ENCODE measurements at places on chromosomes 13 and 19.

- DNase-seq = no peak
Observed at GRCh38 chr19:49840736-49841249, 10.2 kb upstream of the PTOV1 start.

DNA sequence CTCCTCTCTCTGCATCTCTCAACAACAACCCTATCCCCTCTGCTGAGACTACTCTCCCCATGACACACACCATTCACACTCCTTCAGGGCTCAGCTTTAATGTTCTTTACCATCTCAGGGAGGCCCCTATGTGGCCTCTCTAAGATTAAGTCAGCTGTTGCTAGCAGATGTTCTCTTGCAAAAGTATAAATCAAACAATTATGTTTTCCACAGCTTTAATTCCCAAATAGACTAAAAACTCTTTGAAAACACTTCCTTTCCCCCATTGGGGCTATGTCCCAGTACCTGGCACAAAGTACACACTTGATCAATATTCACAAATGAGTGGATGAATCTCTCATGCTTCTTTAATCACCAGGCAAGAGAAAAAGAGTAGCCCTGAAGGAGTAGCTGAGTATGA, 5.1 kb downstream of the PEG3 start:
- no peak for DNase-seq

DNA sequence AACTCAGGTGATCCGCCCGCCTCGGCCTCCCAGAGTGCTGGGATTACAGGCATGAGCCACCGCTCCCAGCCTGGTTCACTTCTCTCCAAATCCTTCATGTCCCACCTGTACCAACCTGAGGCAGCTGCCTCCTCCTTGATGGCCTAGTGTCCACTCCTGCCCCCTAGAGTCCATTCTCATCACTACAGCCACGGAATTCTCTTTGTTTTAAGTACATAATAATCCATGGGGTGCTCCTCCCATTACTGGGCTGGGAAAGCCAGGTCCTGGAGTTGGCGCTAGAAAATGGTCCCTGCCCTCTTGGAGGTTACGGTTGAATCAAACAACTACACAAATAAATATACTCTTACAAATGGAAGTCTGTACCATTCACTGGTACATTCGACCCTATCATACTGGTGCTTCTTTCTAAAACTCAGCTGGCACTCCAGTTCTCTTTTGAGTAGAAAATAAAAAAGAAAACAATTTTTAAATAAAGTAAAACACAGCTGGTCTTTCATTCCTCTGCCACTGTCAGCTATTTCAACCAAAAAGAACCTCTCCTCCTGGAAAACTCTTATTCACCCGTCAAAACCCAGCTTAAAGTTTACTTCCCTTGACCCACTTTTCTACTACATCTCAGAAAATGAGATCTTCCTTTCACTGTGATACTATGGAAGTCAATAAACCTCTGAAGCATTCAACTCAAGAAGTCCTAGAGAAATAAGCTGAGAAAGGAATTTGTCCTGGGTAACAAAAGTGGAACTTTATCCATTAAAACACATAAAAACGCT, 22.4 kb upstream of the ARHGEF18 start:
- no peak for DNase-seq

GRCh38 chr13:29523199-29523961, 72.1 kb downstream of the SLC7A1 start:
- DNase-seq = peak; percentile 45

DNA sequence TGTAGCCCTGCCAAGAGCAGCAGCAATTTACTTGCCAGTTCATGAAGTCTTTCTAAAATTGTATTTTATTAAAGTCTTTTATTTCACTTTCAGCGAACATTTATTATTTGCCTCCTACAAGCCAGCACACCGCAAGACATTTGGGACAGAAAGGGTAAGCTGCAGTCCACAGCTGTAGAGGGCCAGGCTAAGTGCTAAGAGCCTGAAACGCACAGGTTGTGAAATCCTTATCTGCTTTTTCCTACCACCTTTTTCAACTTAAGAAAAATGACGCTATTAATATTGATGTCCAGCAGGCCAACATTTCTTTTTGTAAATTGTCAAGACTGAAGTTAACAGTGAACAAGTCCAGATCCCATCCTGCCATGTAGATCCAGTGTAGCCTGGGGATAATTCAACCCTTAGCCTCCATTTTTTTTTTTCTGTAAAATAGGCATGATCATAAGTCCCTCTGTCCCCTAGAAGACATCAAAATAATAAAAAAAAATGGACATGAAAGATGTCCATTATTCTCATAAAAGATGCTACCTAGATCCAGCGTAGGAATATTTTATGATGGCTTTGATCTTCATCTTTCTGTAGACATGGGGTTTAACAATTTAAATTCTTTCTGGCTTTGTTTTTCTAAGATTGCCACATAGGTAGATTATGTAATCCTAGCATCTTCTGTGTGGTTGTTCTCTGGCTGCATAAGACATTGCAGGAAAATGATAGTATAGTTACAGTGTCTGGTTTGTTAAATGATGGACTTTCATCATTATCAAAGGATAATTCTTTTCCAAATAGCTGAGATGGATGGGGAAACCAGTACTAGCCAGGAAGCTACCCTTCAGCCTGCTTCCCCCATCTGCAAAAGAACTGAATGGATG, 128.4 kb downstream of the SHISA2 start:
- DNase-seq = no peak

- DNase-seq = no peak
Observed at GRCh38 chr19:39190768-39191167, 6.0 kb upstream of the NCCRP1 start.

- DNase-seq = no peak
Observed at GRCh38 chr13:77544758-77545338, 9.3 kb downstream of the SCEL start.

DNA sequence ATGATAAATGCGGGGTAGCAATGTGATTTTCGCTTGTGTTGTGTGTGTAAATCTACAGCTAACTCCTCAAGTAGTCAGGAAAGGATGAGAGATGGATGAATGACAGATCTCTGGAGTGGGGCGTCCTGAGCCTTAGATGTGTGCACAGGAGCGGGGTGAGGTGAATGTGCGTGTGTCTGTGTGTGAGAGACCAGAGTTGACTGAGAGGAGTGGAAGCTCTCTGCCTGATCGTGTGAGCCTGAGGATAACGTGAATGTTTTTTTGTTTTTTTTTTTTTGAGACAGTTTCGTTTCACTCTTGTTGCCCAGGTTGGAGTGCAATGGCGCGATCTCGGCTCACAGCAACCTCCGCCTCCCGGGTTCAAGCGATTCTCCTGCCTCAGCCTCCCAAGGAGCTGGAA, 805 bp downstream of the ZNF461 start:
- DNase-seq = no peak

DNA sequence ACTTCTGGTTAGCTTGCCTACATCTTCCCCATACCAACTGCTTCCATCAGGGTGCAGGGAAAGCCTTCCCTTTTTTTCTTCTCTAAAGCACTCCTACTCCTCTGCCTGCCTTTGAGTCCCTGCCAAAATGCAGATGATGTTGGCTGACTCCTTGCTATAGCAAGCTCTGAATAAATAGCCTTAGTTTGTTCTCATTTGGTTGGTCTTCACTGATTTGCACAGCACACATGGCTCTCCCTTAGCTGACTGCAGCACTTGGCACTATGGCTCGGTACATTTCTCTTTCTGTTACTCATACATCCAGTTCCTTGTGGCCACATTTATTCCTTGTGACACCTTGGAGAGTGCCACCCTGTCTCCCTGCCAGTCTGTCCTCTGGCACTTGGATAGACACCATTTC, 249.8 kb downstream of the DCLK1 start:
- DNase-seq = no peak

DNA sequence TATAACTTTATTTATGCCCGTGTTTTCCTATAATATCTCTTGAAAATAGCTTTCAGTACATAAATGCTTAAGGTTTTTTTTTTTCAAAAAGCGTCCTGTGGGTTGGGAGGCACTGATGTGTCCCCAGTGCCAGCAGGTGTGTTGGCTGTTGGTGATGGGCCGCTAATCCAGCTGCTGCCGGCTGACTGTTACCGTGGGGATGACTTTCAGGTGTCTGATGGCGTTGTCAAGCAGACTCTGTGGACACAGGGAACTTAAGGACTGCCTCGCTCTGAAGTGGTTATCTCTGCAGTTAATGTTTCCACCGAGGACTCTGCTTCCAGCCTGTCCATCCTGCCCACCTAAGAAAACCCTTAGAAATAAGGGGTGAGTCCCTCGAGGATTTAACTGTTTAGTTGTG, 94.5 kb downstream of the ANKRD10 start:
- DNase-seq = no peak

DNA sequence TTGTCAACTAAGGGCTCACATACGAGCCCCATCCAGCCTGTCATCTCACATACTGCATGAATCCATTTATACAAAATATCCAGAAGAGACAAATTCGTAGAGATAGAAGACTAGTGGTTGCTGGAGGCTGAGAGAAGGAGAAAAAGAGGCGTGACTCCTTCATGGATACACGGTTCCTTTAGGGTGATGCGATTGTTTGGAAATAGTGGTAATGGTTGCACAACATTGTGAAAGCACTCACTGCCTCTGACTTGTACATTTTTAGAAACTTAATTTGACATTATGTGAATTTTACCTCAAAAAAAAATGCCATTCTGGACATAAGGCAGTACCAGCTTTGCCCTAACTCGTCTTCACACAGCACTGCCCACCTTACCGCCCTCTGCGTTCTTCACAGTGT, 27.3 kb downstream of the IGFL1 start:
- no peak for DNase-seq

- DNase-seq = no peak
Observed at GRCh38 chr19:1084024-1084868, 10.9 kb downstream of the POLR2E start.

- DNase-seq = no peak
Observed at GRCh38 chr13:30020726-30021312, 170.4 kb upstream of the UBL3 start.

- no peak for DNase-seq
Observed at GRCh38 chr13:113182046-113182445, 23.6 kb downstream of the PROZ start.

- DNase-seq = no peak
Observed at GRCh38 chr19:35088131-35088913, 27.3 kb upstream of the FXYD3 start.

- no peak for DNase-seq
Observed at GRCh38 chr13:57996717-57997116, 365.2 kb downstream of the PCDH17 start.

GRCh38 chr19:32709032-32709431, 10.5 kb upstream of the TDRD12 start:
- no peak for DNase-seq

- DNase-seq = peak; percentile 85
Observed at GRCh38 chr19:11797491-11797890, 832 bp upstream of the ZNF491 start.

DNA sequence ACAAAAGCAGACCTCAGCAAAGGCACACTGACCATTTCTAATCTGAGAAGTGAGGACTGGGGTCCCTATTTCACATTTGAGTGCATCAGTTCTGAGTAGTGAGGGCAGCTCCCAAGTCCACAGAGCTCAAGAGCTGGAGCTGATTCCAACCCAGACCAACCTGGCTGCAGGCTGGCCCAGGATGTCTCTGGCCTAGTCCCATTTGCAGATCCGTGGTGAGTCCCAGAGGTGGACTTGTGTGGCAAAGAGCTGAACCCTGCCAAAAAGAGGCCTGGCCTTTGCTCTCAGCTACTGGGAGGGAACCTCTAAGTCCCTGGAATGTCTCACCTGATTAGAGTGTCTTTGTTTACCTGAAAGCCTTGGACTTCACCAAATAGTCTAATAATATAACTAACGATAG, 14.6 kb downstream of the SIGLEC7 start:
- no peak for DNase-seq

GRCh38 chr19:17526922-17527321, 15.5 kb downstream of the PGLS start:
- no peak for DNase-seq

DNA sequence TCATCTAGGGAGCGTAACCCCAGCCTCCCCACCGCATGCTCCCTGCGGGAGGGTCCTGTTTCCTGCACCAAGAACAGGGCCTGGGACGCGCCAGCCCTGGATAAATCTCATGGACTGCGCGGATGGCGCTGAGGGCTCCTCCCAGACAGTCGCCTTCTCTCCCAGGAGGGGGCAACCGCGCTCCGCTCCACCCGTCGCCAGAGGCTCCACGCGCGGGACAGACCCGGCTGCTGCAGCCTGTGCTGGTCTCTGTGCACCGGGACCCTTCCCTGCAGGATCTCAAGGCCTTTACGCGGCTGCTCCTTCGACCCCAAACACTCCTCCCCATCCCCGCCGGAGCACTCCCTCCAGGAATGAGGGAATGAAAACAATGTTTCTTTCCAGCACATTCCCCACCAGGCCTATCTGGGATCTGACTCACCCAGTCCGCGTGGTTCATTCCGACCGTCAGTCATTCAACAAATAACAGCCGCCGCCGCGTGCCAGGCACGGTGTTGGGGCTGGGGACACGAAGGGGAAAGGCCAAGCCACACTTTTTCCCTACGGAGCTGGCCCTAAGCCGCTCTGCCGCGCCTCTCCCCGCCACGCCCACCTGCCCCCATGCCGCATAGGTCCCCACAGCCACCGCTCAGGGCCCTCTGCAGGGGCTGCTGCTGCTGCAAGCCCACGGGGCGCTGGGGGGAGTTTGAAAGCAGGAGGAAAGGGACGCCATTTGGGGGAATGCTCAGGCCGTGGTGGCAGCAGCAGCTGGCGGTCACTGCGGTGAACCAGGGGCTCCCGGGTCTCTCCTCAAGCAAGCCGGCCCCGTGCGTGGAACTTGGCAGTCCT, 6.0 kb downstream of the PNMA8B start:
- peak; percentile 55 for DNase-seq

DNA sequence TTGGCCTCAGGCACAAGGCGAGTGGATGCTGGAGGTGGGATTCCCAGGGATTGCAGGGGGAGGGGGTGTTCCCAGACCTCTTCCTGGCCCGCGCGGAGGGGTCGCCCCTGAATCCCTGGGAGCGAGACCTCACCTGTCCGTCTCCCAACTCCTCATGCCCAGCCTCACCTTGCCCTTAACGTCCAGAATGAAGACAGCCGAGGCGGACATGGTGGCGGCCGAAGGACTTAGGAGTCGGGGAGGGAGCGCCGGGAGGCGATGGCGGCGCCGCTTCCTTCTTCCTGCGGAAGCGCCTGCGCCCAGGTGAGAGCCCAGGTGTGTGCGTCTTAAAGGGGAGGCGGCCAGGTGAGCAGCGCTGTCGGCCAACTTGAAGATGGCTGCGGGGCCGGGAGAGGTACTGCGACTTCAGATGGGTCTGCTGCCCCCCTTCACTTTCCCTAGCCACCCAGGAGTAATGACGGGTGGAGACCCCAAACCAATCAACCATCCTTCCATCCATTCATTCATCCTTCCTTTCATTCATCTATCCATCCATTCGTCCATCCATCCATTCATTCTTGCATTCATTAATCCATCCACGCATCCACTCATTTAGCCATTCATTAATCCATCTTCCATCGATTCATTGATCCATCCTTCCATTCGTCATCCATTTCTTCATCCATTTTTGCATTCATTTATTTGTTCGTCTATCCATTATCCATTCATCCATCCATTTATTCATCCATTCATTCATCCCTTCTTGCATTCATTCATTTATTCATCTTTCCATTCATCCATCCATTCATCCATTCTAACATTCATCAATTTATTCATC, at the start of gene AP1M2:
TSS of gene AP1M2 (minus strand) at position 291 of the 817 bp plus-strand sequence. CDS start at position 210, 81 bp downstream.
- no peak for DNase-seq

GRCh38 chr13:91813253-91813652, 414.8 kb downstream of the GPC5 start:
- peak; percentile 18 for DNase-seq

All from left ventricle myocardium inferior (tissue), 1 donor.